Erythroblast (primary cell): ENCODE measurements at places on chromosomes 1 and 21.

DNA sequence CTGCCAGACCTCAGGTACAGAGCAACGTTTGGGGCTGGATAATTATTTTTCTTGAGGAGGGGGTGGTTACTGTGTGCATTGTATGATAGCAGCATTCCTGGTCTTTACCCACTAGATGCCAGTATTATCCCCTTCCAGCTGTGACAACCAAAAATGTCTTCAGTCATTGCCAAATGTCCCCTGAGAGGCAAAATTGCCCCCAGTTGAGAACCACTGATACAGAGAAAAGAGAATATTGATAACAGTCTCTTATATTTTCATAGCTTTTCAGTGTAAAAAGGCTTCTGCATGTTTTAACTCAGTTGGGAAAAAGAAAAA is 51.8 kb upstream of the SYT14 start:
- DNase-seq, result no peak

DNA sequence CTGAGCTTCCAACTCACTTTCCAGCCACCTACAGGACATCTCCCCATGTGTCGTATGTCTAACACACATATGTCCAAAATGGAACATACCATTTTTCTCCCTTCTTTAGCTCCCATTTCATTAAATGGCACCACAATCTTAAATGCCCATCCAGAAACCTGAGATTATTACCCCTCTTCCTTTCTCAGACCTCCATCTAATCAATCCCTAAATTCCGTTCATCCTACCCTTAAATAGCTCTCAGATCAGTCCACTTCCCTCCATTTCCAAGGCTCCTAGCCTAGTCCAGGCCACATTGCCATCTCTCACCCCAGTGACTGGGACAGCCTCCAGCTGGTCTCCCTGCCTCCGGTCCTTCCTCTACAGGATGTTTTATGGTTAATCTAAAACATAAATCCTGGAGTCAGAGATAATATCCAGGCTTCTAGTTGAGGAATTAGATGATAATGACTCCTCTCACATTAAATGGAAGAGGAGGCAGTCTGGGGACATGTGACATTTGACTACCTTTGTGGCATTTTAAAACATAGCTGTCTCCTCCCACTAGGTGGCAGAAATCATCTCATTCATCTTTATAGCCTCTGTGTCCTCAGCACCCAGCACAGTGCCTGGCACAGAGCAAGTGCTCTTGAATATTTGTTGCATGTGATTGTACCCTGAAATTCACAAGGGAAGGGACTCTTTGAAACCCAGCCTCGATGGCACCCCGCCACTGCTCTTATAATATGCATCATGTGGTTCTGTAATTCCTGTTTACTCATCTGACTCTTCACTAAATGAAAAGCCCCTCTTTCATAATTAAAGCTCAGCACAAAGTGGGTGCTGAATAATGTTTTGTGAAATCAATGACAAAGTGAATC is 102.3 kb downstream of the TMEM53 start:
- peak; percentile 36 for DNase-seq

- no peak for DNase-seq
Measured at GRCh38 chr1:2425892-2426291, 13.5 kb upstream of the PEX10 start.

GRCh38 chr1:226625832-226626576 is 77.4 kb downstream of the STUM start:
- no peak for DNase-seq

DNA sequence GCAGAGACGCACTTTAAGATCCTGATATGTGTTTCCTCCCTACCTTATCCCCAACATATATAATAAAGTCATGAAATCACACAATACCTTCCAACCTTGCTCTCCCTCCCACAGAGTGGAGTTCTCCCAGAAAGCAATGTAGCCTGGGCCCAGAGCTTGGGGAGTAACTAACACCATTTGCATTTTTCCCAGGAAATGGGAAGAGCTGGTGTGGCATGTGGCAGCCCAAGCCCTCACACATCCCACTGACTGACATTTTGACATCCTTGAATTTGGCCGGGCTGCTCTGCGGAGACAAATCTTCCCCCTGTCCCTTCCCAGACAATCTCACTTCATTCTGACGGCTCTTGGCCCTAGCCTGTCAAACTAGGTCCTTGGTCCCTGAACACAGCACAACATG is 37.0 kb upstream of the ATP2B4 start:
- DNase-seq, result no peak

GRCh38 chr1:240695416-240695815 is 83.5 kb upstream of the GREM2 start:
- DNase-seq, result no peak

GRCh38 chr1:157163273-157164127 is 25.3 kb upstream of the ETV3 start:
- DNase-seq, result peak; percentile 76

DNA sequence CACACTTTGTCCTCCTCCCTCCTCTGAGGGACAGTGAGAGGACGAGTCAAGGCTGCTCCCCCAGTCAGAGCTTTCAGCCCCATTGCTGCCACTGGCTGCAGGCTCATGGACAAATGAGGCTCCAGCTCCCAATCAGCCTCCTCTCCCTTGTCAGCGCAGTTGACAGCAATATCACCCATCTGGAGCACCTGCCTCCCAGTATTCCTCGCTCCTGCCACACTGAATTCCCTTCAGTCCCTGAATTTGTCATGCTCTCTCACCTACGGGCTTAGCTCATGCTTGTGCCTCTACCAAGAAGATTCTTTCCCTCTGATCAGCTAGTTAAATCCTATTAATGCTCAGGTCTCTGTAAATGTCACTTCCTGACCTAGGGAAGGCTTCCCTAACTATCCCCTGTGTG is 54.4 kb upstream of the SYT6 start:
- DNase-seq, result no peak
